ENCODE measurements at places on chromosomes 11 and 22.

DNA sequence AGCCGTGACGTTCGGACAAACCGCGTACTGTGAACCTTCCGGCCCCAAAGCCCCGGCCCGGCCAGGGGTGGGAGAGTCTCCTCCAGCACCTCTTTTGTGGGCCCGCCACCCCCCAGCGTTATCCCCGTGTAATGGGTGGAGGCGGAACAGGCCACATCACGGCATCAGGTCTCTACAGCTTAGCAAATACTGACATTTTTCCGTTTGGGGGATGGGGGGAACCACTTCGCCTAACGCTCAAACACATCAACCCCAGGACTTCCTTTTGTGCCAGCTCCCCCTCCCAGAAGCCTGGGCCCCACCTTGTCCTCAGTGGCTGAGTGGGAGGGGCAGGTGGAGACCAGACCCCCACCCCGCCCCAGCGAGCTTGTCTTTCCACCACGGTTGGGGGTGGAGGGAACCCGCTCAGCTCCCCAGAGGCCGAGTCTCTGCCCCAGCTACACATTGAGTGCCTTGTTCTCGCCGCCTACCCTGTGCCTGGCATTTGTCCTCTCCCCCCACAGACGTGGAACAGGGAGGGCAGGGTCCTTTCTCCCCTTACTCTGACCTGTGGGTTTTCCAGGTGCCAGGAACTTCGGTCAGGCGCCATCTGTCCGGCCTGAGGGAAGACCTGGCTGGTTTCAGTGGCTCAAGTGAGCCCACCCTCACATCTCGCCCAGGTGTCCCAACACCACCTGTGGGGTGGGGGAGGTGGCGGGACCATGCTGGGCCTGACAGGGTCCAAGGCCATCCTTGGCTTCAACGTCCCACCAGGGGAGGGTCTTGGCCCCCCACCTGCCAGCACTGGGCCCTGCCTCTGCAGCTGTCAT is 29.6 kb downstream of the SBF1 start:
- DNase-seq: no peak

- DNase-seq: no peak
Measured at GRCh38 chr11:66011239-66011784, 496 bp upstream of the CST6 start.

- DNase-seq: no peak
Measured at GRCh38 chr11:96925862-96926261, 536.0 kb downstream of the JRKL start.

GRCh38 chr11:95371153-95371552 is 140.2 kb upstream of the SESN3 start:
- no peak for DNase-seq

- no peak for DNase-seq
Measured at GRCh38 chr11:34798985-34799384, 117.2 kb downstream of the APIP start.

- no peak for DNase-seq
Measured at GRCh38 chr11:114876234-114876633, 197.9 kb downstream of the NXPE2 start.

- DNase-seq: no peak
Measured at GRCh38 chr11:111186308-111186915, 59.1 kb upstream of the POU2AF2 start.
